Stimulated activated CD8-positive, alpha-beta memory T cell treated with anti-CD3 and anti-CD28 coated beads, Interleukin-15, amount 100 ng/mL, for 48 hours (primary cell): ENCODE measurements at places on chromosomes 3 and 15.

DNA sequence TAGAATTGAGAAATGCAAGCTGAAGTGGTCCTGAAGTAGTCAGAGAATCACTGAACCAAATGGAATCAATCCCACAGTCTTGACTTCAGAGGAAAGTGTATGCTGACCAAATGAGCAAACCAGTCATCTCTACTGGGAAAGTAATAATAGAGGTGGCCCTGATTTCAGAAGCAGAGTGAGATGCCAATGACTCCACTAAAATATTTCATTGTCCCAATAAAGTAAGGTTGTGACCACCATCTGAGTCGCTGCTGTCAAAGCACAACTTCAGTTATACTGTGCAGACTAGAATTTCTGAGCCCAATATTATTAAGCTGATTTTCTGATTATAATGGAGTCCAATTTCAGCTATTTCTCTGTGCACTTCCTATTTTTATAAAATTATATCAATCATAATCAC is 334.4 kb upstream of the THBS1 start:
- DNase-seq: no peak

GRCh38 chr15:45133561-45133920 is 3.7 kb downstream of the DUOX1 start:
- DNase-seq: no peak

DNA sequence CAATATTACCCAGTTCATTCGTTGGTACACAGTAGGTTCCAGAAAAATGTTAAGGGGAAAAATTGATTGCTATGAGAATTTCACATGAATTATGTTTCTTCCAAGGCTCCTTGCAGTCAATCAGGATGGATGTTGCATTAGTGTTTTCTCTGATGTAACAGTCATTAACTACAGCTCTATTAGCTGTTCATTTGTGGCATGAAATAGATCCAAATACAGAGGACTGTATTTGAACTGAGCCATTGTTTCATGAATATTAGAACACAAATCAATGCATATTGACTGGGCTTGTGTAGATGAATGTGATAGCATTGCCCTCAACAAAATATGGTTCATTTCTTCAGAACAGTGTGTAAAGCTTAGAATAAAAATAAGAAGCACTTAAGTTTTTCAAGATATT is 203.0 kb upstream of the SGO1 start:
- no peak for DNase-seq

DNA sequence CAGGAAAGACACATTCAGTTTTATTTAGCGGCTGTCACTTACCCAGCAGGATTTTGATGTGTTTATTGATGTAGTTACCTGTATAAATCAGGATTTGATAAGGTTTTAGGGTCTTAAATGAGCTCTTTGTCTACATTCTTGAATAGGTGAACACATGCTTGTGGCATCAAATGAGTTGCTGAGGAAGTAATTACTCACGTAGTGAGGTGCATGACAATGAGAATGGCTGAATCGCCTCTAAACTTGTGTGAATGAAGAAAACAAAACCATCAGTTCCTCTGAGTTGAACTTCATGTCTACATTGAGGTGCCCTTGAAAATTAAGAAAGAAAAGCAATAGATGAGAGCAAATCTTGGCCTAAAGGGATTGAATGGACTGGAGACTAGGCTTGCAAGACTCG is 245.6 kb upstream of the SATB1 start:
- DNase-seq: no peak

DNA sequence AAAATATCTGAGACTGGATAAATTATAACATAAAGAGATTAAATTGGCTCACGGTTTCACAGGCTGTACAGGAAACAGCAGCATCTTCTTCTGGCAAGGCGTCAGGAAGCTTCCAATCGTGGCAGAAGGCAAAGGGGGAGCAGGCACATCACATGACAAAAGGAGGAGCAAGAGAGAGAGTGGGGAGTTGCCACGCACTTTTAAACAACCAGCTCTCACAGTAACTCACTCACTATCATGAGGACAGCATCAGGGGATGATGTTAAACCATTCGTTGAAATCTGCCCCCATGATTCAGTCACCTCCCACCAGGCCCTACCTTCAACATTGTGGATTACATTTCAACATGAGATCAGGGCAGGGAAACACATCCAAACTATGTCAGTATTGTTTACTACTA is 114.5 kb upstream of the SPATA16 start:
- no peak for DNase-seq

GRCh38 chr15:89631902-89632264 is 23.4 kb downstream of the KIF7 start:
- no peak for DNase-seq

GRCh38 chr3:196517919-196518318 is 2.8 kb upstream of the SMCO1 start:
- DNase-seq: no peak

- no peak for DNase-seq
Observed at GRCh38 chr15:93319121-93319814, 230.3 kb upstream of the RGMA start.

DNA sequence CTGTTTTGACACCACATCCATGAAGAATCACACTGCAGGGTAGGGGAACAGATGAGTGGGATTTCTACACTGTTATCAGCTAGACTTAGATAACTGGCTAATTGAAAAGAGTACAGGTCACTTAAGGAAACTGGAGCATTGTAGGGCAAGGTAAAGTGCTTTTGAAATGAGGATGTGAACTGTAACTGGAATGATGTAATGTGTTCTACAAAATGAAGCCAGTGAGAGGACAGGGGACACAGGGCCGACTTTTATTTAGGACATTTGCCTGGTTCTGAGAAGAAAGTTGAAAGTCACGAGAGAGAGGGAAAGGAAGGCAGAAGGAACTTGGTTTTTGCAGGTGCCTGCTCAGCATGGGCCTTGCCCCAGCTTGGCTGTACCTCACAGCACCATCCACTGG is 50.5 kb downstream of the IGF1R start:
- no peak for DNase-seq

GRCh38 chr3:44896440-44896839 is 22.0 kb downstream of the TGM4 start:
- DNase-seq: no peak

- no peak for DNase-seq
Observed at GRCh38 chr15:99645543-99645935, 79.8 kb downstream of the MEF2A start.

DNA sequence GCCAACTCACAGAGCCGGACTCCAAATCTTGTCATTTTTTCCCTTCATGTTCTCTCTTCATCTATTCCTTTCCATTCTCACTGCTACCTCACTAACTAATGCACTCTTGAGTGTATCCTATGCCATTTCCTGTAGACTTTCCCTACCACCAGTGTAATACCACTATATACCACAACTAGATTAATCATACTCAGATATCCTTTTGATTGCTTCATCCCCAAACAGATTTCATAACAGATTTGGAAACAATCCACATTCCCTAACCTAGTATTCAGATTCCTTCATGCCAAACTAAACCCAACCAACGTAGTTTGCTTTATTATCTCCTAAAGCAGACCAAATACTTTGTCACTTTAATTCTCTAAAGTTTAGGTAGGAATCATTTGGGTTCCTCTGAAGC is 2.6 kb upstream of the PLOD2 start:
- no peak for DNase-seq

- no peak for DNase-seq
Observed at GRCh38 chr3:135929670-135930069, 35.9 kb upstream of the PPP2R3A start.

GRCh38 chr3:48439820-48440589 is at the start of the genes CCDC51 and TMA7:
TSS of gene CCDC51 (minus strand) at chr3:48440119. CDS start at chr3:48435128, 4,991 bp downstream.
TSS of gene TMA7 (plus strand) at chr3:48440257. CDS start at chr3:48440297, 40 bp downstream.
- DNase-seq: peak; percentile 99

GRCh38 chr15:61649046-61649445 is 411.2 kb downstream of the VPS13C start:
- no peak for DNase-seq

DNA sequence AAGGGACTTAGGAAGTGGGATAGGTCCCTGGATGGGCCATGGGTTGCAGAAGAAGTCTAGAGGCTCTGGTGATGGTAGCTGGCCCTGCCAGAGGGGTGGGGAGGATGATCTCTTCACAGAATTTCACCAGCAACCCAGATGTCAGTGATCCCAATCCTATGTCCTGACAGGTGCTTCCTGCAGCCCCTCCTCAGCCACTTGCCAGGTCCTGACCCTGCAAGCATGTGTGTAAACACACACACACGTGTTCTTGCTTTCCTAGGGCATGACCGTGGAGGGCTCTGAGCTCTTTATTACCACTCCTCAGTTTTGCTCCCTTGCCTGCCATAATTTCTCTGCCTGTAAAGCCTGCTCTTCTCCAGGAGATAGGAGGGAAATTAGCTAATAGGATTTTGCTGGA is 12.5 kb downstream of the TEX264 start:
- no peak for DNase-seq

- no peak for DNase-seq
Observed at GRCh38 chr15:85616549-85617110, 178.1 kb downstream of the KLHL25 start.

DNA sequence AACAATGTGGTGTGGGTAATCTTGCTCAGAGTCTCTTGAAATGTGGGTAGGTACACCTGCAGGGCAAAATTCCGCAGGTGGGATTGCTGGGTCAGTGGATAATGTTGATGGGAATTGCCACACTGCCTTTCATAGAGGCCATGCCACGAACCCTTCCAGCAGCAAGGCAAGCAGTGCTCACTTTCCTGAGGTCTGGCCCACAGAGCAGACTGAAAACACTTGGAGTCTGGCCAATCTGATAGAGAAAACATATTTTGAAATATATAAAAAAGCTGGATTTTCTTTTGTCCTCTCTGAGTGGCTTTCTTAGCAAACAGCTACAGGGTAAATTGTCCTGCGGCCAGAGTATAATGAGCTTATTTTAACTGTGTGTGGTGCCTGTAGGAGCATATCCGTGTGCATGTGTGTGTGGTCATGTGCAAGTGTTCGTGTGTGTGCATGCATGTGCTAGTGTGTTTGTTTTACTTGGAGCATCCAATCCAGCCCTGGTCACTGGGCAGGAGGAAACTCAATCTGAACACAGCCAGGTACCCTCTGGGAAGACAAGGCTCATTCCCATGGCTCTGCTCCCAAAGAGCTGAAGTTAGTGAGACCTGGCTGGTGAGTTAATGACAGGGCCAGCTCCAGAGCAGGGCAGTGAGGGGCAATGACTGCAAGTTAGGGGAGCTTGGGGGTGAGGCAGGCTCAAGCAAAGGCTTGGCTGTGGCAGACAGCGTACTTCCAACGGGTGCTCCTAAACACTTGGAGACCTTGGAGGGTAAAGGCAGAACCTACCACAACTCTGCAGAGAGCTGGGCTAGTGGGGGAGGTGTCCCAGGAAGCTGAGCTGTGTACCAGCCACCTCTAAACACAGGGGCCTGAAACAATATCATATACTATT is 91.3 kb downstream of the PLXNA1 start:
- DNase-seq: no peak

DNA sequence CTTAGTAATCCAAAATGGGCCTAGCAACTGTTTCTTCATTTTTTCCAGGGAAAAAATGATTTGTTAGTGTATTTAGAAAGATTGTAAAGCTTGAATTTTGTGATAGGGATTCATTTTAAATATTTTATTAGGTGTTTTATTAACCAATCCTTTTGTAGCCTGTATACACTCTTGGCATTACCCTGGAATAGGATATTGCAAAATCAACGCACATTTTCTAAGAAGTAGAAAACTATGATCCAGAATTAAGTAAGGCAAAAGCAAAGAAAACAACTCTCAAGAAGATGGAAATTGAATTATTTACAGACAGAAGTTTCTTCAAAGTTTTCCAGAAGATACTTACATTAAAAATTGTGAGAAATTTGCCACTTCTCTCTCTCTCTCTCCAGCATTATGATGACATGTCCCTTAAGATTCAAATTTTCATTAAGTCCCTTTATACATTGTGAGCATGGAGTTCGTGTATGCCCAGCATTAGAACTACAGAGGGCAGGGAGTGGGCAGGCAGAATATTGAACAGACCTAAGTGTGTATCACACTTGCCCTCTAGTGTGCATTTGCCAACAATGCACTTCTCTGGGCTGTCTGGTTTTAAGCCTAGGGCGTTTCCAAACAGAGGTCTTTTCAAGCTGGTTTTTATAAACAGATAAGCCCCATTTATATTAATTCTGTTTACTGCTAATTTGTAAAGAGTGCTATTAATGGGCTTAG is 28.5 kb upstream of the CMSS1 start:
- no peak for DNase-seq

DNA sequence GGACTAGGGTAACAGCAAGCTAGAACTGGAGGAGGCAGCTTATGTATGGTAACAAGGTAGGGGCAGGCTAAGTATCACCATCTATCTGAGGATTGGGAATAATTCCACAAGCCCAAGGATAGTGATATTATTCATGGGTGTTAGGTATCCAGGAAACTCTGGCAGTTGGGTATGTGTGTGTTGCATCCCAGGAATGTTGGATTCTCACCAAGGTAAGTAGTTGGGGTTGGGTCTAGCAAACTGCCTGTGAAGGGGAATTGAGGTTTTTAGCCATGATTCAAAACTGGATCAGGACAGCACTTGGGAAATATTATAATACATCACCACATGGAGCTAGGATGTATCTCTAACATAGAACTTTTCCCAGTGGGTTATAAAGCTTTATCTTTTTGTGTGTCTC is 626.4 kb upstream of the GOLIM4 start:
- DNase-seq: no peak

GRCh38 chr3:42639192-42639591 is 14.3 kb upstream of the ZBTB47 start:
- no peak for DNase-seq

- no peak for DNase-seq
Observed at GRCh38 chr3:49164983-49165720, 979 bp downstream of the CCDC71 start.

DNA sequence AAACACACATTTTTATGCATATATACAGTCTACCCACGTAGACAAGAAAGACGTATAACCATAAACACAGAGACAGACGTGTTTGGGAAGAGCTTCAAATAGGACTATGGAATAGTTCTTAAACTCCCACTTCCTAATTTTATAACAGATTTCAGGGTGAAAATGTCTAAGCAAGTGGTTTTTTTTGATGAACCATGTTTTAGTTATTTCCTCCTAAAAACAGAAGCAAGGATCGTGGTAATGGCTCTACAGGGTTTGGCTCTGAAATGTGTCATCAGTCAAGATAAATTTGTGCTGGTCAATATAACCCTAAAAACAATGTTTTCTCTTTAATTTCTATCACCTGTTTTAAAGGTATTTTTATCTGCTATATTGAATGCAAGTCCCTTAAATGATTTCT is 58.2 kb downstream of the FMN1 start:
- no peak for DNase-seq

DNA sequence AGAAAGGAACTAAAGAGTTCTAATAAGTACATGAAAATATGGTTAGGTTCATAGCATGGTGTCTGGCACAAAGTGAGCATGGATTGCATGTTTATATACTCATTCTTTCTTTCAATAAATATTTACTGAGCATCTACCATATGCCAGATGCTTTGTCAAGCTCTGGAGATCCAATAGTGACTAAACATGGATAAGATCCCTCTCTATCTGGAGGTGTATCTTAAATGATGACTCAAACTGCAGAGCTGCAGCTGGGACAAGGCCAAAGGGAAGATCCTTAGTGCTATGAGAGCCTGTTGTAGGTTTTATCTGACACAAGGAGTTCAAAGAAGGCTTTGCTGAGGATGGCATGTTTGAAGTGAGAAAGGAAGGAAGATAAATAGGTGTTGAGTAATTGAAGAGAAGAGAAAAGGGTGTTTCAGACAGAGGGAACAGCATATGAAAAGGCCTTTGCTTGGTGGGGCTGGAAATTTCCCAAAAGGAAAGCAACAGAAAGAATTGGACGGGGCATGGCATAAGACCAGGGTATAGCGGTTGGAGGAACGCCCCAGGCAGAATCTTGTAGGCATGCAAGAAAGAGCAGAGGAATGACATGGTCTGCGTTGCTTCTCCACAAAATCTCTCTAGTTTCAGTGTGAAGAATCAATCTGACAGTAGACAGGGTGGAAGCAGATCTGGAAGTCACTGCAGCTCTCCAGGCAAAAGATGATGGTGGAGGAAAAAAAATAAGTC is 239.9 kb upstream of the LRTM1 start:
- no peak for DNase-seq

GRCh38 chr15:33243869-33244268 is 49.4 kb upstream of the FMN1 start:
- no peak for DNase-seq
